ENCODE measurements at places on chromosomes 4 and X. TPM values are rescaled to one million over a fixed set of nuclear protein-coding genes. Genes with fewer than 3 reads are reported as not detected.
A peak's percentile ranks its signal among the peaks of the same experiment; 100 is the strongest.

GRCh38 chr4:3168029-3168428 is 80.9 kb upstream of the MSANTD1 start:
- DNase-seq, result no peak
- H3K36me3 ChIP-seq, result peaks cover 18% of the 10 kb centered on the region
- no peaks in the 10 kb centered on the region for H3K27me3 ChIP-seq

The SHROOM3 gene
- polyA plus RNA-seq, result 17.2 TPM

DNA sequence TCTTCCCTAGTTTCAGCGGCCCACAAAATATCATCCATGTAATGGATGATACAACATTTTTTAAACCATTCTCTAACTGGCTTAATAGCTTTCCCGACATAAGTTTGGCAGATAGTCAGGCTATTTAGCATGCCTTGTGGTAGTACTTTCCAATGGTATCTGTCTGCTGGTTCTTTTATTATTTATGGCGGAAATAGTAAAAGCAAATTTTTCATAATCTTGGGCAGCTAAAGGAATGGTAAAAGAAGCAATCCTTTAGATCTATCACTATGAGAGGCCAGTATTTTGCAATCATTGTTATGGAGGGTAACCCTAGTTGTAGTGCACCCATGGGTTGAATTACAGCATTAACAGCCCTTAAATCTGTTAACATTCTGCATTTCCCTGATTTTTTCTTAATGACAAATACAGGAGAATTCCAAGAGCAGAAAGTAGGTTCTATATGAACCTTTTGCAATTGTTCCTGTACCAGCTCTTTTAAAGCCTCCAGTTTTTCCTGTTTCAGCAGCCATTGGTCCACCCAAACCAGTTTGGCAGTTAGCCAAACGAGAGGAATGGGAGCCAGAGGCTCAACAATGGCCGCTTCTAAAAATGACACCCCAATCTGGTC is 14.3 kb upstream of the HSD17B11 start:
- no peaks in the 10 kb centered on the region for H3K36me3 ChIP-seq
- H3K4me1 ChIP-seq, result no peaks in the 10 kb centered on the region
- DNase-seq, result no peak
- no peaks in the 10 kb centered on the region for H3K27me3 ChIP-seq
- H3K4me3 ChIP-seq, result no peak overlapping the region

- no peaks in the 10 kb centered on the region for H3K36me3 ChIP-seq
- H3K4me3 ChIP-seq, result peak within 1 kb of the TSS; percentile 83
- no peaks in the 10 kb centered on the region for H3K27me3 ChIP-seq
- H3K27ac ChIP-seq, result peak within 1 kb of the TSS; percentile 95
Measured at GRCh38 chr4:38663801-38664705, at the start of gene KLF3. KLF3 (plus strand) TSS chr4:38664199; CDS start chr4:38680626, 16,427 bp downstream.

GRCh38 chr4:168484626-168485025 is 4.3 kb upstream of the DDX60L start:
- H3K4me3 ChIP-seq, result no peak overlapping the region
- no peak for DNase-seq
- no peaks in the 10 kb centered on the region for H3K36me3 ChIP-seq
- peaks cover 4% of the 10 kb centered on the region for H3K4me1 ChIP-seq
- H3K27ac ChIP-seq, result no peak overlapping the region

DNA sequence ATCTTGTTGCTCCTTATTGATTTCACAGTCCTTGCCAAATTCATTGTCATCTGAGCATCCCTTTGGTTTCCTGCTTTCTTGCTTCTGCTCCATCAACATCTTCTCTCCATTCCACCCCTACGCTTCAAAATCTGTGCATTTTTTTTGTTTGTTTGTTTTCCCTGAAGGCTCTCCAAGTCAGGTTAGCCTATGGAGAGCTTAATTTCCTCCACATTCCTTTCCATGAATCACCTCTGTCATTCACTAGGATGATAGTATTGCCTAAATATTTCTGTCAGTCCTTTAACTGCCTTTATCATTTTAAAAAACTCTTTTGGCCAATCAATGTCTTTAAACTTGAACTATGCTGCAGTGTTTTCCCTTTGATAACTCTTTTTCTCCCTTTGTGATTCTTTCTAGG is 67.7 kb downstream of the PPARGC1A start:
- no peak overlapping the region for H3K27ac ChIP-seq
- no peak overlapping the region for H3K4me3 ChIP-seq
- no peaks in the 10 kb centered on the region for H3K36me3 ChIP-seq
- H3K4me1 ChIP-seq, result no peaks in the 10 kb centered on the region
- no peak for DNase-seq

DNA sequence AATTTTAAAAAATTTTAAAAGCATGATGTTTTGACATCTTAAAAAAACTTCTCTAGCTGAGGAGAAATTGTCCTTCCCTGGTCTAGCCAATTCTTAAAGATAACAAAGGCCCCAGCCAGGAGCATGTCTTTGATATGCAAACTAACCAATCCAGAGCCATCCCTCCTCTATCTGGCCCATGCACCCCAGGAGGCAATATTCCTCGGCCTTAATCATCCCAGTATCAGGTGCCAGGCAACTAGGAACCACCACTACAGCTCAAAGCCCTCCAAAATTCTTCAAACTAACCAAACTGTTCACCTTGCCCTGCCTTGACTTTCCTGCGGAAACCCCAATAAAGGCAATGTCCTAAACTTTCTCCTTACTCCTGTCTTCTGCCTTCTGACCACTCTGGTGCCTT is 97.8 kb upstream of the USP9X start:
- H3K27ac ChIP-seq, result no peak overlapping the region
- H3K4me1 ChIP-seq, result no peaks in the 10 kb centered on the region
- no peak overlapping the region for H3K4me3 ChIP-seq
- DNase-seq, result no peak
- H3K36me3 ChIP-seq, result no peaks in the 10 kb centered on the region
- peaks cover 3% of the 10 kb centered on the region for H3K27me3 ChIP-seq

DNA sequence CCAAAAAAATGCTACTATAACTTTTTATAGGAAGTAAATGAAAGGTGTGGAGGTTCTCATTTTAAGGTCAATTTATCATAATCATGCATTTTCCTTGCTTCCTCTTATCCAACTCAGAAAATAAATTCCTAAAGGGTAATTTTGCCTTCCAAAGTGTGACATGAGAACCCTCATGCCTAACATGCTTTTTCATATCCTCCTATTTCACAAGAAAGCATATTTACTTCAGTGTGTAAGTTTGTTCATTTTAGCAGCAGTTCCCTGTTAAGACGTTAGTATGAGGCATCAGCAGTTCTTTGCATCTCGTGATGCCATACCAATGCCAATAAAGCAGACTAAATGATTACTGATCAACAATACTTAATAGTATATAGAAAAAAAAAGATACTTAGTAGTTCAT is 18.4 kb downstream of the WDFY3 start:
- H3K27me3 ChIP-seq, result no peaks in the 10 kb centered on the region
- no peak overlapping the region for H3K4me3 ChIP-seq
- H3K27ac ChIP-seq, result no peak overlapping the region
- DNase-seq, result no peak

All from spinal cord (tissue), 10 donors.